ENCODE measurements at places on chromosomes 4 and X. TPM values are rescaled to one million over a fixed set of nuclear protein-coding genes. Genes with fewer than 3 reads are reported as not detected.

Gene MMGT1
- 12.9 TPM for total RNA-seq

Gene GPR143
- total RNA-seq, result 2.8 TPM

Gene SMIM31
- not detected for total RNA-seq

Gene TMPRSS11D
- total RNA-seq, result 196 TPM

Gene TSPAN6
- 36.4 TPM for total RNA-seq

Gene HPGDS
- total RNA-seq, result not detected

Gene NLGN3
- total RNA-seq, result 0.08 TPM

Gene SORCS2
- 5.0 TPM for total RNA-seq

Gene PWWP3B
- 0.04 TPM for total RNA-seq

Gene HTT
- 39.6 TPM for total RNA-seq

Gene TEX13D
- not detected for total RNA-seq

Gene SSR4
- 168 TPM for total RNA-seq

Gene PIGA
- 17.5 TPM for total RNA-seq

Gene TAF9B
- 8.8 TPM for total RNA-seq

Gene SYTL5
- 3.9 TPM for total RNA-seq

Gene NLRP2B
- not detected for total RNA-seq

Gene DCAF4L1
- 0.08 TPM for total RNA-seq

Gene EPHA5
- not detected for total RNA-seq

Gene SLITRK4
- total RNA-seq, result 0.32 TPM

Gene ZNF718
- total RNA-seq, result 3.3 TPM

Gene CXCL10
- total RNA-seq, result 0.32 TPM

Gene RNF150
- 1.6 TPM for total RNA-seq

Gene KIAA1210
- total RNA-seq, result not detected

Gene HHIP
- not detected for total RNA-seq

Gene GUF1
- 18.5 TPM for total RNA-seq

Gene SSX2B
- not detected for total RNA-seq

Gene HGFAC
- not detected for total RNA-seq

Gene PNCK
- 1.00 TPM for total RNA-seq
